ENCODE measurements at places on chromosomes 11 and 22.

DNA sequence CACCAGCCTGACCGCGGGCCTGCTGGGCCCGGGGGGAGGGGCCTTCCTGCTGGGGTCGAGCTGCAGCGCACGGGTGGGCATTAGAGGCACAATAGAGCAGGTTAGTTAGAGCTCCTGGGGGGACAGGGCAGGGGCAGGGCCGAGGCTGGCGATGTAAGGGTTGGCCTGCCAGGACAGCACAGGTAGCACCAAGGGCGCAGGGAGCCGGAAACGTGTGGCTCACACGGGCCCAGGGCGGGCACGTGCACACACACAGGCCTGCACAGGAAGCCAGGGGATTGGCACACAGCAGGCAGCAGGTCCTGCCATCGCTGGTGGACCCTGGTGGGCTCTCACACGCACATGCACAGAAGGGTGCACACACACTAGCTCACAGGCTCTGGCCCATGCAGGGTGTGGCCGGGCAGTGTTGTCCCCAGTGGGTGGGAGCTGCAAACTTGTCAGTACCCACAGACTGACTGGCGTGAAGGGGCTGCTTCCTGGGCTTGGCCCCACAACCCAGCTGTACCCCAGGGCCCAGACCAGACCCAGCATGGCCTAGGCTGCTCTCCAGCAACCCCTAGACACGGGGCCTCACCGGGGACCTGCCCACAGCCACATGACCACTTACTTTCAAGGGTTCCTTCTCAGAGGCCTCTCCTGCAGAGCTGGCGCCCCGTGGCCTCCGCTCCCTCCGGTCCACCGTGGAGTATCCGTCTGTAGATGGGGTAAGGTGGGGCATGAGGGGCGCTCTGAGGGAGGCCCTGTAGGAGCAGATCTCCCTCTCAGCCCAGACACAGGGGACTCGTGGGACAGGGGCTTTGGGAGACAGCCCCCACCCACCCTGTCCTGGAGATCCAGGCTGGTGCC lies 29.9 kb upstream of the TXNRD2 start:
- DNase-seq = no peak

DNA sequence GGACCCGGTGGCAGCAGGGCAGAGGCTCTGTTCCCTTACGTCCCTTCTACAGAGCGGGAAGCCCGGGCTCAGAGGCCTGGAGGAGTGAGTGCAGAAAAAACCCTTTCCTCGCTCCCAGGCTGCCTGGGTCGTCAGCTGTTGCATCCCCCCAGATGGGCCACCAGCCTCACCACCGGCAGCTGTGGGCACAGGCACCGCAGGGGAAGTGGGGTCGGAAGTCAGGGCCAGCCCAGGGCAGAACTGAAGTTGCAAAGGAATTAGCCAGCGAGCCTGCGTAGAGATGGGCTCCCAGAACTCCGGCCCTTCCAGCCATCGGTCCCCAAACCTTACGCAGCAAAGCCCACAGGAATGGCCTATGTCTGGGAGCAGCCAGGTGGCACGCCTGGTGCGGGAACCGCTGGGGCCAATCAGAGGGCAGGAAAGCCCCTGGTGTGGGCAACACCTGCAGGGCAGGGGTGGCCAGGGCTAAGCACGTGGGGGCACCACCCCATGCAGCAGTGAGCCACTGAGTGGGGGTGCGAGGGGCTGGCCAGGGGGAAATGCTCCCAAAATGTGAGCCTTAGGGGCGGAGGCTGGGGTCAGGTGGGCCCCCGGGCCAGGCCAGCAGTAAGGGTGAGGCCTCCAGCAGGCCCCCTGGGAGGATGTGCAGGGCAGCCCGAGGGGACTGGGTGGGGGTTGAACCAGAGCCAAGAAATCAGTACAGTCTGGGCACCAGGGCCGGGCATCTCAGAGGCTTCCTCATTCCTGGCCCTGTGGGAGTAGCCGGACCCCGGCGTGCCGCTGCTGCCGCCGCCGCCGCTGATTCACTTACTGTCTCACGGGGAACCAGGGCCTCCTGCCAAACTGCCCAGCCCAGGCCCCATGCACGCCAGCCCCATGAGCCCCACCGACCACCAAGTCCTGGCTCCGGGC lies 58.2 kb downstream of the WNT7B start:
- DNase-seq = no peak

- DNase-seq = no peak
These were observed 16.7 kb upstream of the UCP3 start for GRCh38 chr11:74025467-74026166.

GRCh38 chr22:28923826-28924732 lies 40.7 kb downstream of the ZNRF3 start:
- DNase-seq = no peak

DNA sequence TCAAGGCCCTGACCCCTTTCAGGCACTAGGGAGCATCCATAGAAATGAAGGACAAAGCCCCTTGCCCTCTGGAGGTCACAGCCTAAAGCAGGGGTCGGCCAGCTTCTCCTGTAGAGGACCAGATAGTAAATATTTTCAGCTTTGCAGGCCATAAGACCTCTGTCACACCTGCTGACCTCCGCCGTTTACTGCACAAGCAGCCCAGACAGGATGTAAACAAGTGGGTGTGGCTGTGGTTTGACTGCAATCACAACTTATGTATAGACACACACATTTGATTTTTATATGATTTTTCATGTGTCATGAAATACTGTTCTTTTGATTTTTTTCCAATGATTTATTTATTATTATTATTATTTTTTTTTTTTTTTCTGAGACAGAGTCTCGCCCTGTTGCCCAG lies 34.3 kb downstream of the KIAA1671 start:
- no peak for DNase-seq

- DNase-seq = no peak
These were observed 55.0 kb upstream of the DEPDC7 start for GRCh38 chr11:32960553-32961164.

DNA sequence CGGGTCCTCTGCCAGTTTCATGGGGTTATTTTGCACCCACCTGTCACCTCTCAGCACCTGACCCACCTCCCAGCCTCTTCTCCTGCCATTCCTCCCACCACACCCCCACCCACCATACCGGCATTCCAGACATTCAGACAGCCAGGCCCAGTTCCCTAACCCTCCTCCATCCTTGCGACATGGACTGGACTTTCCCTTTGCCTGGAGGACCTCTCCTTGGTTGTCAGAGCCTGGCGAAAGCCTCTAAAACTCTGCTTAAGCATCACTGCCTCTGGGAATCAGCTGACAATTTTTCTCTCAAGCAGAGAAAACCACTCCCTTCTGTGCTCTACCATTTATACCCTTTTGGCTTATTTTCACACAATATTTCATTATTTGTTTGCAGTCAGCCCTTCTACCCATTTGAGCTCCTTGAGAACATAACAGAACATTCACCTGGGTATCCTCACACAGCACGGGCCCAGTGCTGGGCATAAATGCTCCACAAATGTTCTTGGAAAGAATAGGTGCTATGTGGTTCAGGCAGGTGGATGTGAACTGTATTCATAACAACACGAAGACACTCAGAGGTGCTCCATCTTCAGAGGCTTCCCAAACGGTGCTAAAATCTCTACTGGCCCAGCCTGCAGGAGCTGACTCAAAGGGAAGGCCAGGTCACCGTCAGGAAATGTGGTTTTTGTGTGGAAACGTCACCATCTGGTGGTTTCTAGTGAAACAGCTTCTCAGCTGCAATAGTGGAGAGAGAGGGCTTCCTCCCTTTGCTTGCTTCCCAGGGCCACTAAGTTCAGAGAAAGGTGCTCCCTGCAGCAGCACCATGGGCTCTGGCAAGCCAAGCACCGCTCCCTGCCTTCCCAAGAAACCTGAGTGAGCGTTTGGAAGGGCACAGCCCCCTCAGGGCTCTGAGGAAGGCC lies 10.4 kb downstream of the SPATA19 start:
- no peak for DNase-seq

- no peak for DNase-seq
These were observed 16.8 kb upstream of the TSPAN18 start for GRCh38 chr11:44709966-44710365.

- no peak for DNase-seq
These were observed 84.8 kb downstream of the ADAMTS15 start for GRCh38 chr11:130533113-130533798.

- no peak for DNase-seq
These were observed 81.7 kb upstream of the NECTIN1 start for GRCh38 chr11:119810478-119811232.

DNA sequence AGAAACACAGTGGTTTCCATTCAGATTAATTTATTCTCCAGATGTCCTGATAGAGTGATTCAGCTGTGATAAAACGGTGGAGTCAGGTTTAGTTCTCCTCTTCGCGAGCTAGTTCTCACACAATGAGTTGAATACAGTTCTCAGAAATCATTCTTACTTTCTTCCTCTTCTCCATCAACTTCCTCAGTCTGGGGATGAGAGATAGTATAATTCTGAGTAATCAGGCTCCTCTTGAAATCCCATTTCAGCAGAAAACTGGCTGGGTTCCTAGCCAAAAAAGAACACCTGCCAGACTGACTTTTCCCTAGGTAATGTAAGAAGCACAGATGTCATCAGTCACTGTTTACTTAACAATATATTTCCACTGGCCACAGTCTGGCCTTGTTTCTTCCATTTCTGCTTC lies 76.7 kb downstream of the SVIP start:
- DNase-seq = no peak

DNA sequence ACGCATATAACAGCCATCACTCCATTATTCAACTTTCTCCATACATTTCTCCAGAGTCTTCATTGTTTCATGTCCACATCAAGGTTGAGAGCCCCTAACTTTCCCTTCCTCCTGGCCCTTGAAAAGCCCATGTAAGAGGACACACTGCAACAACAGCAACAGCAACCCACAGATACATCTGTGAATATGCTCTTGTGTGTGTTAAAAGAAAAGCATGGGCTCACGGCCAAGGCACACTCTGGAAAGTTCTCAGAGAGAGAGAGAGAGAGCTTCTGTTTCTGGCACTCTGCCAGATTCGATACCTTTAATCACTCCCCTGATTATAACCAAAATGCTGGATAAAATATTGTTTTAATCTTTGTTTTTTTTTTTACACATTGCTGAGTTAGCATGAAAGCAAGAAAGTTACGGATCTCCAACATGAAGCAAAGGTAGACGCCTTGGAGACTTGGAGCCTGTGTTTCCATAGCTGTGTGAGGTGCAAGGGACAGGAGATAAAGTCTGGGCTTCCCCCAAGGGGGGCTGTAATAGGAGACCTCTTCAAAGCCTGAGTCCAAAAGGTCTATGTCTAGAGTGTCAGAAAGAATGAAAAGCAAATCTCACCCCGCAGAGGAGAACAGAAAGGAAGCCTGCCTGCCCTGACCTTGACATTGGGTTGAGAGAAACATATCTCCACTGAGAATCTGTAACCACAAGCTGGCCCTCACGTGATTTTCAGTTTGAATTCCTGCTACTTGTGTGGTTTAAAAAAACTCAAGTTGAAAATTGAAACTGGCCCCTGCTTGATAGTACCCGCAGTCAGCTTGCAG lies 33.7 kb upstream of the MPPED1 start:
- DNase-seq = no peak

GRCh38 chr11:94941131-94941530 lies 32.2 kb downstream of the CWC15 start:
- no peak for DNase-seq

DNA sequence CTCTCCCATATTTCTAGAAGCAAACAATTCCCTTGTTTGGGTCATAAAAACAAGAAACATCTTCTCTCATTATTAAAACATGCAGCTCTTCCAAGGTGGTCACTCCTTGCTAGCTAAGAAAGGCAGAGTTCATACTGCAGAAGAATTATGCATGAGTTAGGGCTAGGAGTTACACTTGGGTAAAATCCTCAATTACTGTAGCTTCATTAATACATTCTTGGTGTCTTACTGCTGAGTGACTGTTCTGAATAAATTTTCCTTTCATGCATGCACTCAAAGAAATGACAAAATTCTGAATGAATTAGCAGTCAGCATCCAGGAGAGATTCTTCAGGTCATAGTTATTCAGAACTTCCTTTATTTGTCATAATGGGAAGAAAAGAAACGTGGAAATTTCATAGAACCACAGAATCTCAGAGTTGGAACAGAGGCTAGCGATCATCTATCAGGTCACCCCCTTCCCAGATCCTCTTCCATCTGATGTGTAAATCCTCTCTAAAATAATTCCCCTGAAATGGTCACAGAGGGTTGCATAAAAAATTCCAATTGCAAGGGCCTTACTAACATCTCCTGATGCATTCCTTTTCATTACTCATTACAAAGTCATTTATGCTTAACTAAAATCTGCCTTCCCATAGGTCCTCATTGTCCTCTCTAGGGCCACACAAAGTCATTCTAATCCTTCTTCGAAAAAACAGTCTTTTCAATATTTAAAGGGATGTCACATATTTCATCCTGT lies 771.5 kb downstream of the DLG2 start:
- no peak for DNase-seq

DNA sequence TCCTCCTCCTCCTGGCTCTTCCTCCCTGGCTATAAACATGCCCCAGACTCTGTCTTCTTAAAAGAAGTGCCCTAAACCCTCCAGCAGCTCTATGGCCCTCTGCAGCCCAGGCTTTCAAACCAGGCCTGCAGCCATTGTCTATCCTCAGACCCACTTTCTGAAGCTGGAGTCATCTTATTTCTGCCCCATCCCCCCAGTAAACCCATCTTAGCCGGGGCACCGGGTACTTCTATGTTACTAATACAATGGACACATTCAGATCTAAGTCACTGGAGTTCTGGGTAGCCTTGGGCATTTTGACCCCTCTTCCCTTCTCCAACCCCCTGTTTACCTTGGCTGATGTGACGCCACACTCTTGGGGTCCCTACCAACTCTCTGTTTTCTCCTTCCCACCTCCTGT lies 29.7 kb upstream of the CACNG2 start:
- DNase-seq = no peak

DNA sequence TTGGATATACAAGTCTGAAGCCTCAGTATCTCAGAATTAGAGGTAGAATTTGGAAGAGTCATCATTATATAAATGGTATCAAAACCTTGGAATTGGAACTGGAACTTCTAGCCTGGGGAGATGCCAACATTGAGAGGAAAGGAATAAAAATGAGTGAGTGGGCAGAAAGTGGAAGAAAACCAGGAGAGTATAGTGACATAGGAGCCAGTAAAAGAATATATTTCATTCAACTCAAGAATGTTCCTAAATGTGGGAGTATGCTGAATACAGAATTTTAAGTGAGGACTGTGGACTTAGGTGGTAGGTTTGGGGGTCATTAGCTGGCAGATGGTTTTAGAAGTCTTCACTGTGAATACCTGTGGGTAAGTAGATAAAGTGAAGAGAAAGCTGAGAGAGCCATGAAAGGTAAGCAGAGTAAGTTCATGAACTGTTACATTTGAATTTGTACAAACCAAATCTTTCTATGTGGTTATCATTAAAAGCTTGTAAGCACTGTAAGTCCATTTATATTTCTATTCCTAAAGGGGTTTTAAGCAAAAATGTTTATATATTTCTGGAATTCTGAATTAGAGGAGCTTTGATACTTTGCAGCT lies 60.2 kb downstream of the PDHX start:
- no peak for DNase-seq

DNA sequence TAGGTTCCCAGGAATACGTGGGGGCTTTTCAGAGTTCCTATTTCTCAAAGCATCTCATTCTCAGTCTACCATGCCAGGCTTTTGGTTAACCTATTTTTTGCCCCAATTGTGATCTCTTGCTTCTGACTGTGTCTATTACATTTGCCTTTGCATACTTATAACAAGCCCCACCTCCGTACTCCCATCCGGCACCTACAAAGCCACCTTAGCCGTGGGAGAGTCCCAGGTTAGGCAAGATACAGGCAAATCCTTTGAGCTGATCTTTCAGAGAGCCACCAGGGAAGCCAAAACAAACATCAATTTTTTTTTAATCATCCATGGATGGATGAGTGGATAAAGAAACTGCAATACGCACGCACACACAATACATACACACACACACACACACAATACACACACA lies 18.6 kb upstream of the PANX3 start:
- DNase-seq = no peak
